Spleen (tissue), 13 donors: ENCODE measurements at places on chromosomes 11 and 22.
A peak's percentile ranks its signal among the peaks of the same experiment; 100 is the strongest.

GRCh38 chr11:69468911-69469885, 12.3 kb upstream of the LINC01488 start:
- DNase-seq, result peak; percentile 54

DNA sequence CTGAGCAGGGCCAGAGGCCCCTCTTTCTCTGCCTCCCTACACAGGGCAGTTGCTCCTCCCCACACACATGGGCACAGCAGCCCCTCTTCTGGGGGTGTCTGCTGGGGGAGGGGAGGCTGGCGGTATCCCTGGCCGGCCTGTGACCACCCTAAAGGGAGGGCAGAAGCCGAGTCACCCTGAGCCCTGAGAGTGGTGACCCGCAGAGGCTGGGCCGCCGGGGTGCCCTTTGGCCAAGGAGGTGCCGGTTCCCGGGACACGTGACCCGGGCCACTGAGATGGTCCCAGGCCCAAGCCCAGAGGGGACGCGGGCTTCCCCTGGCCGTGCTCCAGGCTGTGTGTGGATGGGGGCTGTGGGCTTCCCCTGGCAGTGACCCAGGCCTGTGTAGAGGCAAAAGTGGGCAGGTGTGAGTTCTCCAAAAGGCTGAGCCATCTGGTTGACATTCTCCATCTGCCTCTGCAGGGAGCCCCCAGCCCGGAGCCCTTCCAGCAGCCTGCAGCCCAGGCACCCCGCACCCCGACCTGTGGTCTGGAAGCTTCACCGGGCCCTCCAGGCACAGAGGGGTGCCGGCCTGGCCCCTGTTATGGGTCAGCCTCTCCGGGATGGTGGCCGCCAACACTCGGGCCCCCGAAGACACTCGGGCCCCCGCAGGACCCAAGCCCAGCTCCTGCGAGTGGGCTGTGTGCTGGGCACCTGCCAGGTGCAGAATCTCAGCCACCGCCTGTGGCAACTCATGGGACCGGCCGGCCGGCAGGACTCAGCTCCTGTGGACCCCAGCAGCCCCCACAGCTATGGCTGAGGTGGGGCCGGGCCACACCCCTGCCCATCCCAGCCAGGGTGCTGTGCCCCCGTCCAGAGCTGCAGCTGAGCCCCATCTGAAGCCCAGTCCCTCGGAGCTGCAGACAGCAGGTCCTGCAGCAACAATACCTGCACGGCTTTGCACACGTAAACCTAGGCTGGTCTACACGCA, 1.0 kb downstream of the ADM2 start:
- DNase-seq, result peak; percentile 74

- DNase-seq, result no peak
These were observed 10.9 kb downstream of the BMAL1 start for GRCh38 chr11:13288375-13289029.

DNA sequence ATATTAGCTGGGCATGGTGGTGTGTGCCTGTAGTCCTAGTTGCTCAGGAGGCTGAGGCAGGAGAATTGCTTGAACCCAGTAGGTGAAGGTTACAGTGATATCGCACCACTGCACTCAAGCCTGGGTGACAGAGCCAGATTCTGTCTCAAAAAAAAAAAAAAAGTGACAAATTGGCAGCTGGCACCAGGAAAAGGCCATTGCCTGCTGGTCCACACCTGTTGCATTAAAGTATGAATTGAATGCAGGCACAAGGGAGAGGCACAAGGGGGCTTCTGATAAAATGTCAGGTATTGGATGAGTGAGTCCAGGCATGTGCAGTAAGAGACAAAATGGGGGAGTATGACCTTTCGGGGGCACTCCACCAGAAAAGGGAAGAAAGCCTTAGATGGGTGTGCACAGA, 28.2 kb downstream of the ZNF70 start:
- no peak for DNase-seq

DNA sequence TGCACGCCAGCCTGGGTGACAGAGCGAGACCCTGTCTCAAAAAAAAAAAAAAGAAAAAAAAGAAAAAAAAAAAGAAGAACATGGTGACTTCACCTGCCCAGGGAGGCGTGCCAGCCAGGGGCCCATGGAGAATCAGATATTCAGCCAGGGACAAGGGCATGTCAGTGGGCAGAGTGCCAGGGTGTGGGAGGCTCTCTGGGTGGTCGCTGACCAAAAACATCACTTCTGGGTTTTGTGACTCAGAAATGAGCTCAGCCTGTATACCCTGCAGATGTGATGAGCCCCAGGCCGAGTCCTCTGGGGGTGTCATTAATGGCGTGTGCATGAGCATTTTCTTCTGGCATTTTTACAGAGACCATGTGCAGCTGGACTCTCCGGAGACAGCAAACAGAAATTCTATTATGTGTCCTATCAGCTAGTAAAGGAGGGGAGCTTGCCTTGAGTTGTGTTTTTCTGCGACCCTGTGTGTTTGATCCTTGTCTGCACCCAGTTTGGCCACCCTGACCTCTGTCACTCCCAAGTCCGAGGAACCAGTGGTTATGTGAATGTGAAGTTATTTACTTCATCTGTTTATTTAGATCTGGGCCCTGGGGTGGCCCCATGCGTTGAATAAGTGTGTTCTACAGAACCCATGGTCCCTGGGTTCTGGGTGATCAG, 53.6 kb downstream of the BCR start:
- DNase-seq, result no peak

DNA sequence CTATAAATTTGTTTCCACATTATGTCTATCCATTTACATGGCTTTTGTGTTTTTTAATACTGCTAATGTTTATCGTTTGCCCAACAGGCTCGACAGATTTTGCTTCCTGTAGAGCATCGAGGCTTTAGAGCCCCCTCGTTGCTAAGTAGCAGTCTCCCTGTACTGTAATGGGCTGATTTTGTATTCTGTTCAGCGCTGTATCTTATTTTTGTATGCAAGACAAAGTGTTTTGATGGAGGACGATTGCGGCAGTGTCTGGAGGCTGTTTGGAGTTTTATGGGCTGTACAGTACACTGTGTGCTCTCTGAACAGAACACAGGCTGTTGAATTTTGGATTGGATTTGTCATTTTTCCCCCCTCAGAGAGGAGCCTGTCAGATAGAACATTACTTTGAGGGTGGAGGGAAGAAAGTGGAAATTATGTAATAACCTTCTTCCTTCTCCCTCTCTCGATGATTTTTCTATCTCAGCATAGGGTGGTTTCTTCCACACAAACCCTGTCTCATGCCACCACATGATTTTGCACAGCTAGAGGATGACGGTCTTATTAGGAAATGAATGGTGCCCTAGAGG, 104.4 kb downstream of the ZBTB16 start:
- no peak for DNase-seq

GRCh38 chr11:44709966-44710365, 16.8 kb upstream of the TSPAN18 start:
- peak; percentile 33 for DNase-seq

GRCh38 chr11:69310934-69311766, 17.2 kb downstream of the MYEOV start:
- no peak for DNase-seq

GRCh38 chr11:62195945-62196344, 5.9 kb downstream of the SCGB1D1 start:
- DNase-seq, result no peak

DNA sequence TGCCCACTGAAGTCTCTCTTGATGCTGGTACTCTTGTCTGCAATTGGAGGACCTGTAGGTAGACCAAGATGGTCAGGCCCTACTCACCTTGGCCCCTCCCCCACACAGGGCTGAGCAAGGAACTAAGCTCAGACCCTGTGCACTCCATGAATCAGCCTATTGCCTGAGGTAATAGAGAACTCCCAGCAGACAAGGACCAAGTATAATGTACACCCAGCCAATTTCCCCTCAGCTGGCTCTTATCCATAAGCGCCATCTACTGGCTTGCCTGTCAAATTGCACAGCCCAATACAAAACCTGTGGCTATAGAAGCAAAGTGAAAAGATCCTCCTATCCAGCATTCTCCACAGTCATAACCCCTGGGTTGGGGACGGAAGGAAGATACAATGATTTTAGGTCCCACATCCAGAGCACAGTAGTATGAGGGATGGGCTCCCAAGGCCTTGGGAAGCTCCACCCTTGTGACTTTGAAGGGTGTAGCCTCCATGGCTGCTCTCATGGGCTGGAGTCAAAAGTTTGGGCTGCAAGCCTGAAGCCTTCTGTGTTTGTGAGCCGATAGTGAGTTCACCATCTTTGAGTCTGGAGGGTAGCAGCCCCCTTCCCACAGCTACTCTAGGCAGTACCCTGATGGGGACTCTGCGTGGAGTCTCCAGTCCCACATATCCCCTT, 56.0 kb downstream of the GLYATL2 start:
- no peak for DNase-seq

DNA sequence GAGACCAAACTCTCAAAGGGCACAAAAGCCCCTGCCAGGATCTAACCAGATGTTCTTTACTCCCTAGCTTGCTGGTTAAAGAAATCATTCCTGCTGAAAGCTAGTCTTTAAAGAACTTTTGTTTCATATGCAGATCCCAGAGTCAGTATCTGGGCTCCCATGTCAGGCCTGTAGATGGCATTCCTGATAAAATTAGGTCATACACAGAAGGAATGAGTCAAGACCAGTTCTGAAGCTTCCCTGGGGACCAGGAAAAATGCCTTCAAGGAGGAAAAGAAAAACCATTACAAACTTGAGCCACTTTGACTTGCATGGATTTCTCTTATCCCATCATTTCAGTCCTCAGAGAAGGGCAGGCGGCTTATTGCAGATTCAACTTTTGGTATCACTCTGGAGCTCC, 5.9 kb downstream of the DBX1 start:
- no peak for DNase-seq

- no peak for DNase-seq
These were observed 616 bp downstream of the OR10S1 start for GRCh38 chr11:123976770-123977560.

DNA sequence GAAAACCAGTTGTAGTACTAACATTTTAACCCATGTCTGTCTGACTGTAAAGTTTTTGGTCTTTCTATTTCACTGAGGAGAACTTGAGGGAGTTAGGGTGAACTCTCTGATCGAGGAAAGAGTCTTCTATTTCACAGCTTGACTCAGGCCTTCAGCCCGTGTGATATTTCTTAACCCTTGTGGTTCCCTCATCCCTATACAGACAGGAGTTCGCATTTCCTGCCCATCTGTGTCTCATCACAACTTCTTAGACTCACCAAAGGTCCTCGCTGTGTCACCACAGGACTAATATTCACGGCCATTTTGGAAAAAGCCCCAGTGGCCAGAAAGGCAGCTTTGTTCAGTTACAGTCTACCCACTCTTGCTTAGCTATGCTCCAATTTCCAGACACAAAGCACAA, 172.8 kb downstream of the FAM181B start:
- no peak for DNase-seq
